ENCODE measurements at places on chromosomes 1 and 21.

GRCh38 chr1:178540204-178540603, 27.3 kb downstream of the TEX35 start:
- DNase-seq: no peak

DNA sequence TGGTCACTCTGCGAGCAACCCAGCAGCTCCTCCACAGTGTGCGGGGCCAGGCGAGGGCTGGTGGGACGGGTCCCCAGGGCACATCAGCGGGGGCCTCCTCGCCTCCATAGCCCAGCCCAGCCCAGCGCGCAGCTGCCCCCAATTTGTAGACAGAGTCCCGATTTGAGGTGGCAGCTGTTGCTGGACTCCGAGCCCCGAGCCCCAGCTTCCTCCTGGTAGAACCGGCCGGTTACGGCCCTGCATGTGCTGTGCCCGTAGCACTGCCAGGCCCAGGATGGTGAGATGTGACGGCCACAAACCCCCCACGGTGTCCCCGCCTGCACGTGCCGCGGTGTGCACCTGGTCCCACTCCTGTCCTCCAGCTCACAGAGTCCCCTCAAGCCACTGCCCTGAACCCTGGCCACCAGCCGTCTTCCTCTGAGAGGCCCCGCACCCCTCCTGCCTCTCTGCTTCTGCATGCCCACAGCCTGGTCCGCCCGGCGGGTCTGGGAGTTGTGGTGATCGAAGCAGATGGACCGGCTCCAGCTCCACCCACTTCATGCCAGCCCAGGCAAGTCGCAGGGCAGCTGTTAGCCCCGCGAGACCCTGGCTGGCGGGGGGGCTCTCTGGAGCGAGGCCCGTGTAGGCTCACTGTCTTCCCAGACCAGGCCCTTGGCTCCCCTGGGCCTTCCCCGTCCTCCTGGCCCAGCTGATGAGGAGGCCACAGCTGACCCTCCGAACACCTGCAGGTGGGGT, 55.5 kb downstream of the MORN1 start:
- no peak for DNase-seq

- no peak for DNase-seq
These were observed 83.6 kb downstream of the LRRC8D start for GRCh38 chr1:89904219-89904980.

DNA sequence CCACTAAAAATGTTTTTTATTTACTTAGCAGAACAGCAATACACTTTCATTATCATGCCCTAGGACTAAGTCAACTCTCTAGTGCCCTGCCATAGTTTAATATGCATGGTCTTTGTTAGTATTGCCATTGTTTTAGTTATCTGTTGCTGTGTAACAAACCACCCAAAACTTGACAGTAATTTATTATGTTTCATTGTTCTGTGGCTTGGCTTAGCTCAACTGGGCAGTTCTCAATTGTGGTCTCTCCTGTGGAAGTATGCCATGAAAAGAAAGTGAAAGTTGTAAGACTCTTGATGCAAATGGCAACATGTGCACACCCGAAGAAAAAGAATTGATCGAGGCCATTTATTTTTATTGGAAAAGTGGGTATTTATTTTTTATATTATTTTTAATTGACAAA, 206.3 kb upstream of the KCTD3 start:
- DNase-seq: no peak

DNA sequence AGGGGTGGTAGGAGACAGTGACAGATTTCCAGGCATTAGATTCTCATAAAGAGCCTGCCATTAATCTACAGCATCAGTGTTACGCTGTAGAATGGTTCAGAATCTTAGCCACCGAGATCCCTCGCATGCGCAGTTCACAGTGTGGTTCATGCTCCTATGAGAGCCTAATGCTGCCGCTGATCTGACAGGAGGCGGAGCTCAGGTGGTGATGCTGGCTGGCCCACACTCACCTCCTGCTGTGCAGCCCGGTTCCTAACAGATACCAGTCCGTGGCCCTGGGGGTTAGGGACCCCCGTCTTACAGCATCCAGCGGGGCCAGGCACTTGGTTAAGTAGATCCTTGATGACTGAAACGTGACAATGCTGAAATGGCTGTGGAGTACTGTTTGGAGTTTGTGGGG, 163.6 kb upstream of the C1orf21 start:
- DNase-seq: no peak

DNA sequence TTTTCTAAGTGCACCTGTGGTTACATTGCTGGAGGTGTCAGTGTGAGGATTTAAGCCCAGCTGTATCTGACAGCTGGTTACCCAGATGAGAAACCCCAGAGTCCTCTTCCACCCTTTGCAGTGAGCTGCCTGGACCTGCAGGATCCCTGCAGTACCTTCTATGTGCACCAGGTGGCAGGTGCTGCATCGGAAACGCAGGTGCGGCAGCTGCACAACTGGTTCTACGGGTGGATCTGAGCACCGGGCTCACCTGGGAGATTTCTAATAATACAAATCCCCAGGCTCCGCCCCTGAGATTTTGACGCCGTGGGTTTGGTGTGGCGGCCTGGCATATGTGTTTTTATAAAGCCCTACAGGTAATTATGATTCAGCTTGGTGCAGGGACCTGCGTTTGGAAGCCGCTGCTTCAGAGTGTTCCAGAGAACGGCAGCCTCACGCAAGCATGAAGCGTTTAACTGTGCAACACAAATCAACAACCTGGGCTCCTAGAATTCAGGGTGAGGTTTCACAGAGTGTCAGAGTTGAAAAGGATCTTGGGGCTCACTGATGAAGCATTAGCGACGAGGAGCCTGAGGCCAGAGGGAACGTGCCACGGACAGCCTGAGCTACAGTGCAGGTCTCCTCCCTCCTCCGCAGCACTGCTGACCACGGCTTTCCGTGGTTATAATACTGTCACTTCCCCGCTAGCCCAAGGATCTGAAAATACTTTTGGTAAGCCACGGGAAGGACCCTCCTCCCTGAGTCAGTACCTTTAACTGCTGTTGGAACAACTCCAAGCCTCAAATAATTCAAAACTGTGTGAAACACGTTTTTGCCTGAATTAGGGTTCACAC, 96.7 kb upstream of the TRABD2B start:
- no peak for DNase-seq

GRCh38 chr1:74334147-74334546, 99.0 kb downstream of the TNNI3K start:
- no peak for DNase-seq

- no peak for DNase-seq
These were observed 20.1 kb downstream of the C1orf198 start for GRCh38 chr1:230848235-230848634.

DNA sequence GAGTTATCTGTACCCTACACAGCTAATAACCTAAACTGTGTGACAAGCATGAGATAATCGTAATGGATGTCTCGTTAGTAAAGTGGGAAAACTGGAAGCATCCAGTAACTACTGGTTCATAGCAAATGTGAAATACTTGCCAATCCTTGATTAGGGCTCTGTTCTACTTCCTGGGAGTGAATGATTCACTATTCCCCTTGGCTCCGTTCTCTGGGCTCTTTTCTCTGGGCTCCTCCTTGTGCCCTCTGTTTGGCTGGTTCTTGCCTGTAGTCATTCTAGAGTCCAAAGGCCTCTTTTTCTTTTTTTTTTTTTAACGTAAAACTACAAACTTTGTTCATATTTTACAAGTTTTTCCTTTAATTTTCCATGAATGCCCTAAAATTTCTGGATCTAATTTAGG, 465.8 kb upstream of the PLXNA2 start:
- no peak for DNase-seq

GRCh38 chr1:242530761-242531160, 6.3 kb upstream of the PLD5 start:
- DNase-seq: no peak

- no peak for DNase-seq
These were observed 5.4 kb downstream of the KRTAP10-12 start for GRCh38 chr21:44702111-44702972.

DNA sequence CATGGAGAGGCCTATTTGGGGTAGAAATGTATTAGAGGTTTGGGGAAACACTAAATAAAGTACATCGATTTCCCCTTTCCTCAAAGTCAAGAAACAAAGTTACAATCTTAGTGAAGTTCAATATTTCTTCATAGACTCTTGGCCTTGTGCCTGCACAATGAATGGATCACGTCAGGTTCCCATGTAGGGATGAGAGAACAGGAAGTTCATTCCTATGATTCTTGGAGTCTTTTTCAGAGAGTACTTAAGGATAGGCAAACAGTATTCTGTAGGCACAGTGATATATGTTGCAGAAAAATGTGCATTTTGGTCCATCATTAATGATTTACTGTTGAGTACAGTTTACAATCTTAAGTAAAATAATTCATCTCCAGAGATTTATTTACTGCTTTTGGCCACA, 275.5 kb downstream of the RGS7 start:
- DNase-seq: no peak

GRCh38 chr21:26448751-26449150, 124.3 kb downstream of the CYYR1 start:
- DNase-seq: no peak

DNA sequence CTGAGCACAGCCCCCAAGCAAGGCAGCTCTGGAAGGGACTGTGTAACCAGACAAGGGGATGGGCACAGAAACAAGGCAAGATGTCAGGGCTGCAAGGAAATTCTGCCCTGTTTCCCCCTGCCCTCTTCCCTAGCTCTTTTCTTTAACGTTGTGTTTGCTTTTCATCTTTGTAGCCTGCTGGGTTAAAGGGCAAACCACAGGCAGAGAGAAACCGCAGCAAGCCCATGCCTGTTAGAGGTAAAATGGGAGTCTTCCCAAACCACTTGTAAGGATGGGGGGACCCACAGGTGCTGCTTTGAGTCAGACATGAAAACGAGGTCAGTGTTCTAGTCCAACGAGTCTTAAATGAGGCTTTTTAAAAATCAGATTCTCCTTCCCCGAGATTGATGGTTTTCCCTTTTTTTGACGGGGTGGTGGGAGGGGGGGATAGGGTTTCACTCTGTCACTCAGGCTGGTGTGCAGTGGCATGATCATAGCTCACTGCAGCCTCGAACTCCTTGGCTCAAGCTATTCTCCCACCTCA, 13.3 kb downstream of the TGFBR3 start:
- DNase-seq: no peak
